ENCODE measurements at places on chromosomes 2 and 18.
A peak's percentile ranks its signal among the peaks of the same experiment; 100 is the strongest.

- no peak for DNase-seq
Observed at GRCh38 chr2:20584045-20584398, 66.9 kb downstream of the HS1BP3 start.

- DNase-seq: no peak
Observed at GRCh38 chr2:180520206-180520605, 460.2 kb upstream of the UBE2E3 start.

DNA sequence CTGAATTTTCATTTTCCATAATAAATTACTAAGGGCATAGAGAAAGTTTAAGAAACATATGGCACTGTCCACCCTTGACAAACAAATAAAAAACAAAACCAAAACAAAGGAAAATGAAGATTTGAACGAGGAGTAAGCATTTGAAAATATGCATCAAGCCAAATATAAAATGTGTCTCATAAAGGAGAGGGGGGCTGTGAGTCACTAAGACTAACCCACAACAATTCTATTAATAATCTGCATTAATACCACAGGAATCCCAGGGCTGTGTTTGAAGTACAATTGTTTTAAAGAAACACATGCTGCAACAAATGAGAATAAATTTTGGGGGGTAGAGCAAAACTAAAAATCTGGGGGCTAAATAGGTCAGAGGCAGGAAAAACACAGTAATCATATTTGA lies 53.8 kb upstream of the STK17B start:
- no peak for DNase-seq

DNA sequence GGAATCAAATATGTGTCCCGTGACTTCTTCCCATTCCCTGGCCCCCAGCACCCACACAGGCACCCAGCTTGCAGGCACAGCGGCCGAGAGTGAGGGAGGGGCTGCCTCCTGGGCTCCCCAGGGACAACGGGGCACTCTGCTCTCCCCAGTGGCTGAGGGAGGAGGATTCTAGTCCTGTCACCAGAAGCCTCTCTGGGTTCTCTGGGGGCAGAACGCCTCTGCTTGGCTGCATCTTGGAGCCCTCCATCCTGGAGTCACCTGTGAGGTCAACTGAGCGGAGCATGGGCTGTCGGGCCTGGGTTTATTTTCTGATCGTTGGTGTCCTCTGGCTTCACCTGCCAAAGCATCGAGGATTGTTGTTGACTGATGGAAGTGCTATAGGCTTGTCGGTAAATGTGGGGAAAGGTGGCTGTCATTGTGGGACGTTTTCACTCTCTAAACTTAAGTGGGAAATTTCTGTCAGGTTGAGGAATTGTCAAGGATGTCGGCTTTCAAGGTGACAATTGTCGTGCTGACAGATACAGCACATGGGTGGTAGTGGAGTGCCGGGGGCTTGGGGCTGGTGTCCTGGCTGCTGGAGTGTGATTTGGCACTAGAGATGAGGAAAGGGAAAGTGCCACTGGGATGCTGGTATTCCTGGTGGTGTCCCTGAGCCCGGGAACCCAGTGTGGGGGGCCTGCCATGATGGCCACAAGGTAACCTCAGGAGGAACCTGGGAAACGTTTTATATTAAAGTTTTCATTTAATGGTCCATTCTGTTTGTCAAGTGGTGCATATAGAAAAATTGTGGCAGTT lies 13.6 kb downstream of the SH3RF3 start:
- no peak for DNase-seq

- no peak for DNase-seq
Observed at GRCh38 chr2:113240150-113240914, 38.4 kb downstream of the PAX8 start.

DNA sequence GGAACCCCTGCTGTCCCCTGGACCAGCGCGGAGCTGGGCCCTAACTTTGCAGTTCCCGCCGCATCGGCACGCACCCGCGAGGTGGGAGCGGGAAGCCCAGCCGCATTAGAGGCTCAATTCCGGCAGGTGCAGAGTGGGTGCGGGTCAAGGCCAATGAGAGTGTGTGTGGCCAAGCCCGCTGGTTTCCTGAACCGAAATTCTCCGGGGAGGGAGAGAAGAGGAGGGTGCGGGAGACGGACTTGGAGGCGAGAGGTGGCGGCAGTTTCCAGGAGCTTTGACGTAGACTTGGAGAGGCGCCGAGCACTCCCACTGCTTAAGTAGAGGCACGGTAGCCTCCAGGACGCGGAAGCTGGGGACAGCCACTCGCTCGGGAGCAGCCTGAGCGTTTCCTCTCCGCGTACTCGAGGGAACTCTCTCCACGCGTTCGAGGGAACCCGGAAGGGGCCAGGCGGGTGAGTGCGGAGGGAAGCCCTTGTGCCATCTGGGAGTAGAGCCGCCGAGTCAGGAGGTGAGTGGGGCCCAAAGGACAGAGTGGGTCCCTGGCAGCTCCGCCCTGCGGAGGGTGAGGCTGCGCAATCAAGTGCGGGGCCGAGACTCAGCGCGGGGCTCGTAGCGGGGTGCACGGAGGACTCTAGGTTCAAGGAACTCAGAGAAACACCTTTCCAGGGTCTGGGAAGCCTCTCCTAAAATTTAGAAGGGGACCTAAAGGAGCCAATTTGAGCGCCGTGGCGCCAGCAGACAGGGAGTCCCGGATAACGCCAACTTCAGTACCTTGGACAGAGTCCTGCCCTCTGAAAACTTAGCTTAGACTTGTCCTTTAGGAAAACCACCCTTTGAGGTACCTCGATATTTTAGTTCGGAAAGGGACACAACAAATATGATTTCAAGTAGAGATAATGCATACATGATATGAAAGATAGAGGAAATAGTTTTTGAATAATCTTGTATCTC lies at the start of gene FAM237A:
Gene FAM237A (plus strand): TSS at position 413 of the 951 bp plus-strand sequence. CDS start 1,750 bp downstream, outside the sequence.
- peak; percentile 3 for DNase-seq
